NCI-H526 treated with DMSO at 0.1 percent for 48 hours (cell line): ENCODE measurements at places on chromosomes 13 and 19.

DNA sequence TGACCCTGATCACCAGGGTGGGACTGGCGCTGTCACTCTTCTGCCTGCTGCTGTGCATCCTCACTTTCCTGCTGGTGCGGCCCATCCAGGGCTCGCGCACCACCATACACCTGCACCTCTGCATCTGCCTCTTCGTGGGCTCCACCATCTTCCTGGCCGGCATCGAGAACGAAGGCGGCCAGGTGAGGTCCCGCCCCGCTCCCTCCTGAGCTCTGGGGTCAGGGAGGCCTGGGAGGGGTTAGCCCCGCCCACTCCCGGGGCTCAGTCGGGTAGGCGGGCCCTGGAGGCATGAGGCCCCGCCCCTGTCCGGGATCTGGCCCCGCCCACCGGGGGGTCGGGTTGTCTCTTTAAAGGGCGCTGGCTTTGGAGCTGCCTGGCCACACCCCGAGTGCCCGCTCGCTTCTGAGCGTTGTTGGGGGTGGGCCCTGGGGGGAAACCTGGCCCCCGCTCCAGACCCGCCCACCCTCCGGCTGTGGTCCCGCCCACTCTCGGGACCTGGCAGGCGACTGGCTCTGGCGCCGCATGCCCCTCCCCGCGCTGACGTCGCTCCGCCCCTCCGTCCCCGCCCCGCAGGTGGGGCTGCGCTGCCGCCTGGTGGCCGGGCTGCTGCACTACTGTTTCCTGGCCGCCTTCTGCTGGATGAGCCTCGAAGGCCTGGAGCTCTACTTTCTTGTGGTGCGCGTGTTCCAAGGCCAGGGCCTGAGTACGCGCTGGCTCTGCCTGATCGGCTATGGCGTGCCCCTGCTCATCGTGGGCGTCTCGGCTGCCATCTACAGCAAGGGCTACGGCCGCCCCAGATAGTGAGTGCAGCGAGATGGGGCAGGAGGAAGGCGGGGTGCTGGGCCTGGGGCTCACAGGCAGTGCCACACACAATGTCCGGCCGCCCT is 13.1 kb downstream of the DDX39A start:
- DNase-seq, result peak; percentile 67

DNA sequence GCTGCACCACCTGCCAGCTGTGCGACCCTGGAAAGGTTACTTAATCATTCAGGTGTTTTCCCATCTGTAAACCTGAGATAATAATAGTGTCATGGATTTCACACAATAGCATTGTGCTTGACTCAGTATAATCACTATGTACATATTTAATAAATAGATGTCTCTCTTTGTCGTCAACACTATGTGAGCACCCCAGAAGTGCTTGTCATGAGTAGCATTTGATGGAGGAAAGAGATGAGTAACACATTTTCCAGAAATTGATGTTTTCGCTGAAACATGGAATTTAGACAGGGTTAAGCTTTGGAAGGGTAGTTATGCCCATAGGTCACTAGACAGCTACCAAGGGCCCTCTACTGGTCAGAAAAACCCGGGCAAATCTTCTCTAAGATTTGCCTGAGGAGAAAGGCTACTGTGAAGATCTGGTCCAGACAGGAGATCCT is 9.5 kb upstream of the MBNL2 start:
- DNase-seq, result peak; percentile 23

DNA sequence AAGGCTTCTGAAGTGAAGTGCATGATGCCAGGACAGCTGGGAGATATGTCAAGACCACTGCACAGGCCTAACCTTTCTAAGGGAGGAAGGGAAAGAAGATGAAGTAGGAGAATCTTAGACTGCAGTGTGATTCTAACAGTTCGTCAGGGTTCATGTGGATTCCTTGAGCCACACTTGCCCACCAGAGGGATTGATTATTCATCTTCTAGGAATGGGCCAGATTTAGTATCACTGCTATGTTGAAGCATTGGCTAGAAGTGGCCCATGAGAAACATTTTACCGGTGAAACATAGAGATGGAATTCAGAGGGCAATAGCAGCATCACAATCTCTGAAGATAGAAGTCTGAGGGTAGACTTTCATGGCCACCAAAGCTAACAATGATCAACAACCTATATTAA is 550.8 kb upstream of the SLITRK1 start:
- DNase-seq, result no peak

DNA sequence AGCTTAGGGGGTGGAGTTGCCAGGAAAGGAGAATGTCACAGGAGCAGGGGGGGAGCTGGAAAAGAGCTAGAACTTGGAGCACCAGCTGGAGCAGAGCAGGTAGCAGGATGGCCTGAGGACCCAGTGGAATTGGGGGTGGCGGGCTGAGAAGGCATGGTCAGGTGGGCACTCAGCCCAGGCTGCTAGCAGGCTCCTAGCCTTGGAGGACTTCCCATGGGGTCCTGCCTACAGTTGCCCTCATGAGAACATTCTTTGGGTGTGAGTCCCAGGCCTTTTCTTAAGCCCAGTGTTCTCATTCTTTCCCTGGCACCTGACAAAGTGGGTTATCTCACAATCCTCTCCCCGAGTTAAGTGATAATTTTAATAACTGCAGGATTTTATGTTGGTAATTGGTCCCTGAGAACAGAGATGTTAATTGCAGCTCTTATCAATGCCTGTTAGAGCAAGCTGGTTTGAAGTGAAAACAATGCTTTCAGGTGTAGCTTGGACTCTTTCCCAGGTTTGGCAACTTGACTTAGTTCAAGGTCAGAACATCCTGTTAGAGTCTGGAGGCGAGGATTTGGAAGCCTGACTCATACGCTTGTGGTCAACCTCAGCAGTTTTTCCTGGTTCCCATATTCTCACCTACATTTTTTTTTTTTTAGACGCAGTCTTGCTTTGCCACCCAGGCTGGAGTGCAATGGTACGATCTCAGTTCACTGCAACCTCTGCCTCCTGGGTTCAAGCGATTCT is 18.1 kb upstream of the OLFM4 start:
- DNase-seq, result no peak

DNA sequence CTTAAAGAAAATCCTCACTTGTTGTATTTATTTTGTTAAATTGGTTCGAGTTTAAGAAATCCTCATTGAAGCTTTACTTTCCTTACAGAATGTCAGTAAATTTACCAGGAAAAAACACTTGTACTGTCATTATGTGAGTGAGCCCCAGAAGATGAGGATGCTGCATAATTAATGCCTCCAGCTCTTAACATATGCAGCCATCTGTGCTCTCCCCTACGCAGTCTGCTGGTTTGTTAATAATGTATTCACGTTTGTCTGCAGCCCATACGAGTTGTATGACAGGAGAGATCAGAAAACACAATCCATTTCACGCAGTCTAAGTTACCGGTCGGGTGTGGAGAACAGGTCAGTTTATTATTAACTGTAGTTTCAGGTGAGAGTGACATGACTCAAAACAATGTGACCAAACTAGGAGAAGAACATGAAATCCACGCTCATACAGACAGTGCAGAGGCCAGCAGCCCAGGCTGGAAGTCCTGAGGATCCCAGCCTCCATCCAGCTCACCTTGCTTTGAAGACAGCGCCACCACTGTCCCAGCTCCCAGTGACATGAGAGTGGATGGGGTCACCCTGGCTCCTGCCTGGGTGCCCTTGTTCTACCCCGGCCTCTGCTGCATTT is 19.8 kb upstream of the ATP11A start:
- DNase-seq, result no peak

GRCh38 chr13:38321654-38322053 is 28.0 kb upstream of the UFM1 start:
- DNase-seq, result no peak

DNA sequence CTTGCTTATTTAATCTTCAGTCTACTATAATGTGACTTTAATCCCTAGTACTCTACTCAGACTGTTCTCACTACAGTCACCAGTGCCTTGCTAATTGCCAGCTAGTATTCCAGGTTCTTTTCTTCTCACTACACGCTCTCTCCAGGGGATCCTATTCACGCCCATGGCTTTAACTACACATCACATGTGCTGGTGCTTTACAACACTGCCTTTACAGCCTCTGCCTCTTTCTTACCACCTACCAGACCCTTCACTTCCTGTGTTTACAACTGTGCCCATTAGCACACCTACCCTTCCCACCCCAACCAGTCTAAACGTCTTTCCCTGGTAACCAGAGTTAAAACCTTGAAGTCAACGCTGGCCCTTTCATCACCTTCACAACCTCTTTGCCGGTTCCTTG is 249.5 kb downstream of the DNAJC15 start:
- no peak for DNase-seq

DNA sequence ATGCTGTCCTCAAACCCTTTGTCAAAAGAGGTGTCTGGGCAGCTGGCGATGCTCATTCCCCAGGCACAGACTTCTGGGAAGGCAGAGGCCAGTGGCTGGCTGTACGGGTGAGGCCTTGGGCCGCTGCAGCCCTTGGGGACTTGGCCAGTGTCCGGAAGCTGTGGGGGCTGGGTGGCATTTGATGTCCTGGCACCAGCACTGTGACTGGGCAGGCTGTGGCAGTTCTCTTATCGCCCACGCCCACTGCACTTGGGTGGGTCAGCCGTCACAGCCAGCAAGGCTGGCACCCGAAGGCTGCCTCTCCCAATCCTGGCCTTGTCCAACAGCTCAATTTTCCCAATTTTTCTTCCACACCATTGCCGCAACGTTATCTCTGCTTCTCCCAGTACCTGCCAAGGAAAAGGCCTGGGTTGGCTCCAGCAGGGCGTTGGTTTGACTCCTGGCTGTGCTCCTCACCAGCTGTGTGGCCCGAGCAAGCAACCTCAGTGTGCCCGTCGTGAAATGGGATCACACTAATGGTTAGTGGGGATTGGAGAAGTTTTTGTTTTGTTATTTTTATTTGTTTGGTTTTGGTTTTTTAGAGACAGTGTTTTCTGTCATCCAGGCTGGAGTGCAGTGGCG is 12.7 kb upstream of the SLC44A2 start:
- no peak for DNase-seq

- no peak for DNase-seq
These were observed 141.6 kb upstream of the SOX1 start for GRCh38 chr13:111925146-111925875.

- DNase-seq, result no peak
These were observed 267.8 kb downstream of the FGF9 start for GRCh38 chr13:21938636-21939035.

GRCh38 chr13:97944396-97945029 is 9.0 kb upstream of the IPO5 start:
- no peak for DNase-seq

DNA sequence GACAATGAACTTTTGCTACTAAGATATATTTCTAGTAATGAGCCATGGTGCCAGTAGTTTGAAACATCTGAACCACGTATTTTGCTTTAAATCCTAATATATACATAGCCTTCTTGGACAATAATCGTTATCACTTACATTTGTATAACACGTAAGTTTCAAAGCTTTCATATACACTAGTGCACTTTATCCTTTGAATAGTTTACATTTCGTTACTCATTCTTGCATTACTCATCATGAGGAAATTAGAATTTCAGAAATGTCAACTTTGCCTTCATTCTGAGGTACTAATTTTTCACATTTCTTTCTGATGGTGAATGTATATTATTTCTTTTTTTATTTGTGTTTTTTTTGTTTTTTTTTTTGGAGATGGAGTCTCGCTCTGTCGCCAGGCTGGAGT is 5.8 kb downstream of the KBTBD7 start:
- no peak for DNase-seq

DNA sequence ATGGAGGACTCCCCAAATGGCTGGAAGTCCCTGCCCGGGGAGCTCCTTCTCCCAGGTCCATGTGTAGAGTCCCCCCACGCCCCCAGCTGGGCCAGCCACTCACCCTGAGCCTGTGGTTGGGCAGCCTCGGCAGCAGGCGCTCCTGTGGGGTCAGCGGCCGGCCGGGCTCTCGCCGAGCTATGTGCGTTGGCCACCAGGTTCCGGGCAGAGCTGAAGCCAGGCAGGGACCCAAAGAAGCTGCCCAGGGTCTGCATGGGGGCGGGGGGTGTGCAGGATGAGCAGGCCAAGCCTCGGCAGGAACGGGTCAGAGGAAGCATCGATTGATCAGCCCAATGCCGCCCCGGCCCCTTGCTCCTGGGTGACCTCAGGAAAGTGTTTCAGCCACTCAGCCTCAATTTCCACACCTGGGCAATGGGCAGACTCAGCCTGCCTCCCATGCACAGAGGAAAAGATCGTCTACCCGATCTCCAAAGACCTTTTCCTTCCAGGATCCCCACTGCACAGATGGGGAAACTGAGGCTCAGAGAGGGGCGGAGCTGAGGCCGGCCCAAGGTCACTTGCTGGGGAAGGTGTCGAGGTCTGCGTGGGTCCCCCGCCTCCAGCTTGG is 732 bp downstream of the PLIN4 start:
- no peak for DNase-seq

DNA sequence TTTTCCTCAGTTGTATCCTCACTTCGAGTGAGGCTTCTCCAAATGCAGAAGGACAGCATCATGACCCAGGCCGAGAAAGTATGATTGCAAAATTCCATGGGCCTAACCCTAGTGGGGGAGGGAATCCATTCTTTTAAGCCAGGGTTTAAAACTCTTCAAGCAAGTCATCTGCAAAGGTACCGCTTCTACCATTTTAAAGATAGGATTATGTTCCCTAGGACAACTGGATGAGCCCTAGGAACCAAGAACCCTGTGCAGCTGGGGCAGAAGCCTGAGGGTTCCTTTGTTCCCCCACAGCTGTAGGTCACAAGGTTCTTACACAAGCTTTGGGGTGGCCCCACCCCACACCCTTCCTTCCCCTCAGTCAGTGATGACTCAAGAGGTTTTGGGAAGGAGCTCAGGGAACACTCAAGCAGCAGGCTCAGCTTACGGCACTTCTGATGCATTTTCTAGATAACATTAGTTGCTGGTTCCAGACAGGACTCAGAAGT is 13.5 kb downstream of the ARL11 start:
- no peak for DNase-seq

DNA sequence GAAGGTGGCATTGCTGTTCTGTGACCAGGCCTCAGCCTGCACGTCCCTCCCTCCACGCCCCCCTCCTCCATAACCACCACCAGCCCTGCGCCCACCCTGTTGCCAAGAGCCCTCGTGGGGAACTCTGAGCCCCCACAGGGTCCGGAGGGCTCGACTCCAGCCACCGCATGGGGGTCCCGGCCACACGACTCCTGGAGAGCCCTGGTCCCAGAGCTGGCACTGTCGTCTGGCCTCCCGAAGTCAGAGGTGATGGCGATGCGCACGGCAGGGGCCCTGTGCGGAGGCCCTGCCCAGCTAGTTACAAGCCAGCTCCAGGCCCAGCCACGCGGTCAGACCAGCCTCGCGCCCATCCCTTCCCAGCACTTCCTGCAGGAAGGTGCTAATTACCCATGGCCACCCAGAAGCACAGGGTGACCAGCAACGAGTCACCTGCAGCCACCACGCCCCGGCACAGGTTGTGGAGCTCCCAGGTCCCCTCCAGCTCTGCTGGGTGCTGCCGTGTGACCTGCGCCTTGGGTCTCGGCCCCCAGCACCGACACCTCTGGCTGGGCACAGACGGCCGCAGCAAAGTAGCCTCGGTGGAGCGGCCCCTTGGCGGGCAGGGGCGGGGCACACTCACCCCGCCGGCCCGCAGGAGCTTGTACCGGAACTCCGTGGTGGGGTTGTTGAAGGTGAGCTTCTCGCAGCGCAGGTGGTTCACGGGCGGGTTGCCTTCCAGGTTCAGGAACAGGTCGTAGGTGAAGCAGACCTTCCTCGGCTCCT is 49.6 kb downstream of the MLLT1 start:
- DNase-seq, result no peak

- no peak for DNase-seq
These were observed 13.0 kb downstream of the SLC7A10 start for GRCh38 chr19:33212436-33213172.

- no peak for DNase-seq
These were observed 11.3 kb downstream of the HNRNPM start for GRCh38 chr19:8456064-8456463.

GRCh38 chr13:21061029-21061763 is at the start of gene LATS2:
Gene LATS2 (minus strand): TSS chr13:21061586. CDS start chr13:21046026, 15,560 bp downstream.
- peak; percentile 28 for DNase-seq

GRCh38 chr19:33557196-33557595 is 35.6 kb upstream of the PEPD start:
- DNase-seq, result peak; percentile 40
